HCEC 1CT (cell line): ENCODE measurements at places on chromosomes 11 and 22.

GRCh38 chr11:45486461-45486860, 179.0 kb downstream of the CHST1 start:
- DNase-seq, result no peak

- no peak for DNase-seq
These were observed 138.9 kb downstream of the LARGE1 start for GRCh38 chr22:33781411-33781810.

- no peak for DNase-seq
These were observed 178.3 kb downstream of the EFCAB6 start for GRCh38 chr22:43633631-43634285.

DNA sequence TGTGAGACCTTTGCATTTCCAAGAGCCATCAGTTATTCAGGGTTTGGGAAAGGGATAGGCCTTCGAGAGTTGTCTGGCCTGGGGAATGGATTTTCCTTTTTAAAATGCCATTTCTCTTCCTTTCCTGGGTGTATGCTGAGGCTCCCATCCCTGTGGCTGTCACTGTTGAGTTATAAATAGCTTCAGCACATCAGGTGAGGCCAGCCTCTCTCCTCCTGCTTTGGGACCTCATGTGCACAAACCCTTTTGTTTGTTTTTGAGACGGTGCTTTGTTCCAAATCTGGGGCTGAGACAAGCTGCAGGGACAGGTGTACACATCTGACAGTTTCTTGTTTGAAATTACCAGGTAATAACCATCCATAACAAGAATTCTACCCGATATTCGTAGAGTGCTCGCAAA, 1.3 kb downstream of the TEF start:
- no peak for DNase-seq

DNA sequence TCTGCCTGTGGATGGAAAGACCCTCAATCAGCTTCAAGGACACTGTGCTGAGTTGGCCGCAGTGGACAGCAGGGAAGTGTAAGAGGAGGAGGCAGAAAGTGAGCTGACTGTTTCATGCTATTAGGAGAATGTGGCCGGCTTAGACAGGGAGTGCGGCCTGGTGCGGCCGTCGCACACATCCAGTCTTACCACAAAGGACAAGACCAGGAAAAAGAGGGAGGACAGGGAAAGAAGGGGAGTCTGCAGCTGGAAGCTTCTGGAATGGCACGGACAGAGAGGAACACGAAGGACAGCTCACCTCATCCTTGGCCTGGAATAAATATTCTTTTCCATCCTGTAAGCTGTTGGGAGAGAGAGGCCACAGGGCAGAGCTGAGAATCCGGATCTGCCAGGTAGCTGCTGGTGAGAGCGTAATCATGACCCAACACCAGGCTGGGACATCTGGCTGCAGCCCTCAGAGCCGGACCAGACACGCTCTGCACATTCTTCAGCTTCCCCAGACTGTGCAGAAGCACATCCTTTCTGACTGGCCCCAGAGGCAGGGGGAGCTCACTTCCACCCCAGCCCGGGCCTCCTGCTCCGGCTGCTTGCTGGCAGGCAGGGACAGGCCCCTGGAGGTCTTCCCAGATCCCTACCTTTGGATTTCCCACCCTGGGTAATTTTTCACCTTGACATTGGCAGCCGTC, 8.6 kb upstream of the RBM4B start:
- DNase-seq, result no peak

- no peak for DNase-seq
These were observed 46.1 kb downstream of the PISD start for GRCh38 chr22:31615940-31616314.

GRCh38 chr11:126589492-126589803, 234.0 kb downstream of the ST3GAL4 start:
- no peak for DNase-seq
